ENCODE measurements at places on chromosomes 13 and 19.

DNA sequence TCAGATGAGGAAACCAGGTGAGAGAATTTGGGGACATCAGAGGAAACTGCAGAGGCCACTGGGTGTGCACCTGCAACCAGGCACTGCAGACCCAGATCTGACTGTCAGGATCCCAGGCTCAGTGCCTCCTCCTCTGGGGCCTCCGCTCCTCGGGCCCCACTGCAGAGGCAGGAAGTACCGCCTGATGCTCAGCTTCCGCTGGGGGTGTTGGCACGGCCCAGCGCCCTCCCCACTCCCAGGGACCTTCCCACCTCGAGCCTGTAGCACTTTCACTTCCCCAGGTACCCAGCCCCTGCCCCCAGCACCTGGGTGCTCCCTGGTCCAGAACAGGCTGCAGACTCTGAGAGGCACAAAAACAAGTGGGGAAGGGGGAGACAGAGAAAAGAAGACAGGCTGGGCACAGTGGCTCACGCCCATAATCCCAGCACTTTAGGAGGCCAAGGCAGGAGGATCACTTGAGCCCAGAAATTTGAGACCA, 1.4 kb upstream of the CD37 start:
- peak; percentile 73 for DNase-seq

DNA sequence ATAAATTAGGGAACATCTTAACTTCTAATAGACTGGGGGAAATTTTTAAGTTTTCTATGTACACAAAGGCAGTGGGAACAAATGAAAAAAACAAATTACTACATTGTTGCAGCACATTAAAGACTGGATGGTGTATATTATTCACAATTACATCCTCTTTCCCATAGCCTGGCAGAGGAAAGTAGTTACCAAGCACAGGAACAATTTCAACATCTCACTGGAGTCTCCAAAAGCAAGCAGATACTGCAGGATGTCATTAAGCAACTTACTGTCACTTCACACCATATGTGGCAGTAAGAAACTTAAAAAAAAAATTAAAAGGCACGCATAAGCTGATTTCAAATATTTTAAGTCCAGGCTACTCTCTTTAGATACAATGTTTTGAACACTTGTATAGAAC, 6.4 kb upstream of the EFNB2 start:
- DNase-seq = no peak

GRCh38 chr13:111511805-111512504, 191.5 kb downstream of the TEX29 start:
- DNase-seq = no peak

DNA sequence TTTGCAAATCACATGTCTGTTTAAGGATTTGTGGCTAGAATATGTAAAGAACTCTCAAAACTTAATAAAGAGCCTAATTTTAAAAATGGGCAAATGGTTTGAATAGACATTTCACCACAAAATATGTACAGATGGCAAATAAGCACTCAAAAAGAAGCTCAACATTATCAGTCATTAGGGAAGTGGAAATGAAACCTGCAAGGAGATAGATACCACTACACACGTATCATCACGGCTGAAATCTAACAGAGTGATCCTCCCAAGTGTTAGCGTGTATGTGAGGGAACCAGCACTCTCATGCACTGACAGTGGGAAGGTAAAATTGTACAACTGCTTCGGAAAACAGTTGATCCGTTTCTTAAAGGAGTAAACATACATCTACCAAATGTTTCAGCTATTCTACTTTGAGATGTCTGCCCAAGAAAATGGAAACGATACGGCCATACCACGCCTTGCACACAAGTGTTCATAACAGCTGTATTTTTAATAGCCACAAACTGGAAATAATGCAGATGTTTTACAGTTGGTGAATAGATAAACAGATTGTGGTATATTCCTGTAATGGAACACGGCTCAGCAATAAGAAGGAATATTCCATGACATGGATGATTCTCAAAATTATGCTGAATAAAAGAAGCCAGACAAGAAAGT, 14.5 kb downstream of the ARHGEF7 start:
- DNase-seq = no peak

- DNase-seq = no peak
These were observed 75.0 kb upstream of the GTF3A start for GRCh38 chr13:27349458-27349857.

GRCh38 chr13:96821381-96821780, 172.9 kb downstream of the OXGR1 start:
- no peak for DNase-seq

GRCh38 chr13:52104624-52105023, 24.2 kb downstream of the NEK5 start:
- no peak for DNase-seq

DNA sequence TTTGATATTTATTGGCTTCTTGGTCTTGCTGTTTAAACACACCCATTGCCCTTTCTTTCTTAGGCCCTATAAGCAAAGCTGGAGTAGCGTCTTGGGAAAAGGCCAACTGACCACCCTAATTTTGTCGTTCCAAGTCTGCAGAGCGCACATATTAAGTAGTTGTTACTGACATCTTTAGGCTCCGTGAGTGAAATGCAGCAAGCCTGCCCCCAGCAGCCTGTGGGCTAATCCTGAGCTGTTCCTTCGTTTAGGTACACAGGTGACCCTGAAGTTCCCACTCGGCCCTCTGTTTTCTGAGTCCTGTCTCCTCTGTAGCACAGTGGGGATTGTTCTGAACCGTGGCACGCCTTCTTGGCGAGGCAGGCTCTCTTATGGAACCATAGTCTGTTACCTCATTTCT, 170.5 kb downstream of the STK24 start:
- DNase-seq = no peak

DNA sequence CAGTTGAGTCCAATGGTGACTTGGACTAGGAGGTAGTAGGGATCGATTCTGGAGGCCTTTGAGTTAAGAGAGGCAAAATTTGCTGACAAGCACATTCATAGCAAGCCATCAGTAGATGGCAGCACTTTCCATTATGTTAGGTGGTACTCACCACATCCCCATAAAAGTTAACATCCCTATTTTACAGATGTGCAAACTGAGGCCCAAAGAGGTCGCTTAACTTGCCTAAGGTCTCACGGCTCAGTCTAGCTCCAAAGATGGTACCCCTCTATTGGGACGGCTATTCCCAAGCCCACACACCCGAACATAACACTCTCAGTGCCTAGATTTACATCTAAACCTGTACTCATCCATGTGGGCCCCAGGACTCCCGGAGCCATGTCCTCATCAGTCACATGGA, 21.5 kb upstream of the FOSB start:
- peak; percentile 61 for DNase-seq

DNA sequence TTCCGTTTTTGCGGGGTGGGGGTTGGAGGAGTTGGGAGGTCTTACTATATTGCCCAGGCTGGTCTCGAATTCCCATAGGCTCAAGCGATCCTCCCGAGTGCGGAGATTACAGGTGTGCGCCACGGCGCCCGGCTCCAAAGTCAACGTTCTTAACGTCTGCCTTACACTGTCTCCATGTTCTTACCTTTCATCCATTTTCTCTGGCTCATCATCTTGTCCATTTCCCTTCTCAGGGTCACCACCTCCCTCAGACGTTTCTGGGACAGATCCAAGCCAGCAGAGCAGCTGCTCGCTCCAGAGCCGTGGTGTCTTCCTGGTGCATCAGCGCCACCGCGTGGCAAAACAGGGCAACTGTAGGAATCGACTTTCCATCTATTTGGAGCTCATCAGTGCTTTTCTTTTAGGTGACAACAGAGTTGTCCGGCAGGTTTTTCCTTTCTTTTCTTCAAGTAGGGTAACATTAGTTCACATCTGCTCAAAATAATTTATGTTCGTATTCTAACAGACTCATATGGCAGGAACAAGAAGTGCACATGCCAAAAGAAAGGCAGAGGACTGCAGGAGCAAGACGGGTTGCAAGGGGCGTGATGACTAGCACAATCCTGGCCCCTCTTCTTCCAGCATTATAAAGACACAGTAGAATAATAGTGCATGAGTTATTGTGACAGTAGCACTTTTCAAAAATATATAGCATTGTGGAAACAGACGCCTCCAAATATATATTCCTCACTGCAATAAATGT, 103.1 kb upstream of the ABCC4 start:
- peak; percentile 77 for DNase-seq

- no peak for DNase-seq
These were observed 452.7 kb downstream of the FOXO1 start for GRCh38 chr13:40213779-40214178.
